ENCODE measurements at places on chromosomes 5 and 9. TPM values are rescaled to one million over a fixed set of nuclear protein-coding genes. Genes with fewer than 3 reads are reported as not detected.

Gene LRRC19
- total RNA-seq = 0.83 TPM

Gene FOXD4L4
- not detected for total RNA-seq

Gene FSTL4
- total RNA-seq = not detected

Gene PLAC8L1
- total RNA-seq = not detected

Gene GNG10
- total RNA-seq = 104 TPM

Gene ARHGEF28
- total RNA-seq = 6.9 TPM

Gene SPATA9
- not detected for total RNA-seq

Gene HTR1A
- not detected for total RNA-seq

Gene NR6A1
- 1.2 TPM for total RNA-seq

Gene MED10
- total RNA-seq = 37.5 TPM

Gene MCC
- total RNA-seq = 13.0 TPM

Gene TRPM6
- not detected for total RNA-seq

Gene SLC6A3
- total RNA-seq = not detected

Gene BRINP1
- total RNA-seq = not detected

Gene UGT3A2
- total RNA-seq = not detected

Gene NUDT2
- total RNA-seq = 12.1 TPM

Gene TMEM174
- total RNA-seq = not detected

Gene GLRA1
- not detected for total RNA-seq

Gene ERAP2
- 7.7 TPM for total RNA-seq

Gene ARL14EPL
- not detected for total RNA-seq

Gene C7
- total RNA-seq = 267 TPM

Gene DBH
- total RNA-seq = not detected

Gene KIF27
- 6.7 TPM for total RNA-seq

Gene INSL6
- total RNA-seq = not detected

Gene LCN10
- total RNA-seq = 2.1 TPM

Gene BTNL8
- not detected for total RNA-seq

Gene THBS4
- 55.3 TPM for total RNA-seq

Gene MYOZ3
- not detected for total RNA-seq

Gene MEGF10
- total RNA-seq = 2.1 TPM

Gene LOX
- total RNA-seq = 21.6 TPM

Gene PLEKHG4B
- total RNA-seq = 1.9 TPM

Gene MEIKIN
- not detected for total RNA-seq

Gene SPAAR
- total RNA-seq = 5.5 TPM

Gene DNAJC18
- 12.5 TPM for total RNA-seq

Gene MARCOL
- total RNA-seq = not detected

Gene SGCD
- total RNA-seq = 8.2 TPM

Gene TTC23L
- total RNA-seq = not detected

Gene CTXN3
- total RNA-seq = not detected

Gene SLC46A2
- not detected for total RNA-seq

Gene NSMF
- total RNA-seq = 31.2 TPM

Gene PCDHGA3
- 2.5 TPM for total RNA-seq

Gene SLC34A3
- not detected for total RNA-seq

Gene FIBCD1
- total RNA-seq = not detected

Gene PCDHB2
- 3.2 TPM for total RNA-seq

Gene GPX8
- total RNA-seq = 20.8 TPM

Gene CCDC171
- total RNA-seq = 2.9 TPM

Gene PCDHB5
- total RNA-seq = 3.2 TPM

Gene PCDHAC2
- total RNA-seq = 2.1 TPM

Gene PAEP
- not detected for total RNA-seq

Gene ZNF782
- 16.1 TPM for total RNA-seq

Gene FYB1
- 15.5 TPM for total RNA-seq

Gene BAAT
- total RNA-seq = not detected

Gene FAM221B
- total RNA-seq = not detected

Gene CSF1R
- total RNA-seq = 42.5 TPM

Gene PRELID2
- 14.7 TPM for total RNA-seq

Gene CCL27
- total RNA-seq = not detected
